SK-N-SH (cell line): ENCODE measurements at places on chromosomes 1 and 21. TPM values are rescaled to one million over a fixed set of nuclear protein-coding genes. Genes with fewer than 3 reads are reported as not detected.

The TMEM61 gene
- polyA plus RNA-seq: not detected in 2 replicates

The VASH2 gene
- polyA plus RNA-seq: 0.41 and 0.55 TPM in 2 replicates

The JMJD4 gene
- 15.0 and 16.6 TPM in 2 replicates for polyA plus RNA-seq

The ARMH1 gene
- 6.6 and 10.5 TPM in 2 replicates for polyA plus RNA-seq

The CELSR2 gene
- polyA plus RNA-seq: 1.7 and 3.5 TPM in 2 replicates

The SPRR2G gene
- polyA plus RNA-seq: not detected in 2 replicates

The TRIM17 gene
- polyA plus RNA-seq: 1.5 and 1.6 TPM in 2 replicates

The RC3H1 gene
- polyA plus RNA-seq: 2.9 and 3.3 TPM in 2 replicates

The HES2 gene
- polyA plus RNA-seq: 0.03 TPM in 2 replicates

The TMEM51 gene
- 20.5 and 25.6 TPM in 2 replicates for polyA plus RNA-seq

The TACSTD2 gene
- polyA plus RNA-seq: 0.02 TPM in 1 of 2 replicates, not detected in the other

The SPATA45 gene
- polyA plus RNA-seq: 0.24 TPM in 1 of 2 replicates, not detected in the other

The KISS1 gene
- 0.10 TPM in 1 of 2 replicates, not detected in the other for polyA plus RNA-seq

The SYNJ1 gene
- polyA plus RNA-seq: 3.3 TPM in 2 replicates

The CD5L gene
- polyA plus RNA-seq: not detected in 2 replicates

The SELP gene
- polyA plus RNA-seq: not detected in 2 replicates

The APCS gene
- not detected in 2 replicates for polyA plus RNA-seq

The LCE3D gene
- not detected in 2 replicates for polyA plus RNA-seq

The SLC44A3 gene
- 2.6 and 4.4 TPM in 2 replicates for polyA plus RNA-seq

The ELAPOR1 gene
- polyA plus RNA-seq: 1.1 and 1.2 TPM in 2 replicates

The CGN gene
- 0.36 and 0.44 TPM in 2 replicates for polyA plus RNA-seq

The OR2L5 gene
- polyA plus RNA-seq: not detected in 2 replicates

The TFF2 gene
- polyA plus RNA-seq: not detected in 2 replicates

The FCAMR gene
- polyA plus RNA-seq: not detected in 2 replicates

The OR6K3 gene
- polyA plus RNA-seq: not detected in 2 replicates

The OLFML2B gene
- polyA plus RNA-seq: 5.7 and 7.3 TPM in 2 replicates

The OR2G6 gene
- polyA plus RNA-seq: not detected in 2 replicates

The GCLM gene
- 9.4 and 12.3 TPM in 2 replicates for polyA plus RNA-seq

The ITLN2 gene
- polyA plus RNA-seq: not detected in 2 replicates

The CD2 gene
- polyA plus RNA-seq: not detected in 2 replicates

The AMPD1 gene
- polyA plus RNA-seq: not detected in 2 replicates
